Amniotic stem cell (primary cell): ENCODE measurements at places on chromosomes 5 and 9.

GRCh38 chr5:78843436-78843835 lies 141.7 kb downstream of the ARSB start:
- no peak for DNase-seq

DNA sequence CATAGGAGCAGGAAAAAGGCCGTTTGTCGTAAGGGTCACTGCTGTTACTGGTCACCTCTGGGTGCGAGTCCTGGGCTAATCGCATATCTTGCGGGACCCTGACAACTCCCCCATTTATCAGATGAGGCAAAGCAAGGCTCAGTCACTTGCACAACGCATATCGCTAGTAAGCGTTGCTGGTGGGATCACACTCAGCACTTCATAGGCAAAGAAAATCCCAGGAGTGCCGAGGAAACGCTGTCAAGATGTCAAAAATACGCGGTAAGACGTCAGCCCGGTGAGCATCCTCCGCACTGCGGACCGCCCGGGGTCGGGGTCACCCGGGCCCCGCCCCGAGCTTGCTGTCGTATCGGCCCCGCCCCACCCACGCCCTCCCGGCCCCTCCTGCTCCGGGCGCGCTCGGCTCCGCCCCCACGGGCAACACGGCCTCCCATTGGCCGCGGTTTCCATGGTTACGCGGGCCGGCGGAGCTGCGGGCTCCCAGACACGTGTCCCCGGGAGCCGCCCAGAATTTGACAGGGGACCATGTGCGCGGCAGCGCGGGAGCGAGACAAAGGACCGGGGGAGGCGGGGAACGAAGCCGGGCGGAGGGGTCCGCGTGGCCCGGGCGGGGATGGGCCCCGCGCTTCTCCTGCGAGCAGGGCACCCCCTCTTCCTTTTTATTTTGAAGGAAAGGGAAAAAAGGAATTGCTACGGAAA lies 80.2 kb upstream of the IER5L start:
- peak; percentile 87 for DNase-seq

DNA sequence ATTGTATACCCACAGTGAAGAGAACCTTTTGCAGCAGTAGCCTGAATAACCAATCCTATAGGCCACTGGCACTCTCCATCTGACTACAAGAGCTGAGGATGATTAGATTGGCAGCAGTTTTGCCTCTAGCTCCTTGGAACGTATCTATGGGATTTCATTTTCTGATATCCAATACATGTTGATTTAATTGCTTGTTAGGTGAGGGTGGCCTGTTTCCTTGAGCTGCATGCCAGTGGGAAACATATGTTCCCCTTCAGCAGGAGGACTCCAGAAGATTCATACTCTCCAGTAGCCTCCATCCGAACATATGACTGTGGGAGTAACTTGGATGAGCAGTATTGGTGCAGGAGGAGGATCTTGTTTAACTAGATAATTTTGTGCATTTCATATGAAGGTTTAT lies 51.5 kb downstream of the GCNT1 start:
- DNase-seq: no peak

DNA sequence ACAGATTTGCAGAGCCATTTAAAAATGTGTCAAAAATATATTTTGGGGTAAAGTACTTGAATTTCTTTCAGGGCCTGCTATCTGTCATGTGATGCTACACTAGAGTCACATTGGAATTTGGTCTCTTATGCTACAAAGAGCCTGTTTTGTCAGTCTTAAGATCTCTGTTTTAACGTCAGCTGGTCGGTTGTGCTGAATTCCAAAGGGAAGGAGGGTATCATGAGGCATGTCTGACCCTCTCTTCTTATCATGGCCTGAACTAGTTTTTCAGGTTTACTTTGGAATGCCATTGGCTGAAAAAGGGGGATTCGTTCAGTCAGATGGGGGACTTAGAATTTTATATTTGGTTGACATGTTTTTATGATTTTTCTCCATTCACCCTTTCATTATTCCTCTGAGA lies 290.6 kb downstream of the CD180 start:
- no peak for DNase-seq

DNA sequence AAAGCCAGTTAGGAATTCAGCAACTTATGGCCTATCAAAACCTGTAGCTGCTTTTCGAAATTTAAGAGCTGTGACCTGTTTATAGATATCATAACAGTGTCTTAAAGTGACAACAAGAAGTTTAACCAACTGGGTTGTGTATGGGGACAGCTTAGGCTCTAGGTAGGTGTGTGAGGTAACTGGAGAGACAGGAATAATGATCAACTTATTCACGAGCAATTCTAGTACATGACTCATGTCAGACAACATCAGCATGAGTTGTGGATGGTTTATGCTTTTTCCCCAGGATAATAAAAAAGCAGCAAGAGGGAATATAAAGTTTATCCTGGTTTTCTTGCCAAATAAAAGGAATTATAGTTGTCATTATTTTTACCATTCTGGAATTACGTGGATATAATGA lies 88.6 kb downstream of the GDNF start:
- DNase-seq: peak; percentile 2

DNA sequence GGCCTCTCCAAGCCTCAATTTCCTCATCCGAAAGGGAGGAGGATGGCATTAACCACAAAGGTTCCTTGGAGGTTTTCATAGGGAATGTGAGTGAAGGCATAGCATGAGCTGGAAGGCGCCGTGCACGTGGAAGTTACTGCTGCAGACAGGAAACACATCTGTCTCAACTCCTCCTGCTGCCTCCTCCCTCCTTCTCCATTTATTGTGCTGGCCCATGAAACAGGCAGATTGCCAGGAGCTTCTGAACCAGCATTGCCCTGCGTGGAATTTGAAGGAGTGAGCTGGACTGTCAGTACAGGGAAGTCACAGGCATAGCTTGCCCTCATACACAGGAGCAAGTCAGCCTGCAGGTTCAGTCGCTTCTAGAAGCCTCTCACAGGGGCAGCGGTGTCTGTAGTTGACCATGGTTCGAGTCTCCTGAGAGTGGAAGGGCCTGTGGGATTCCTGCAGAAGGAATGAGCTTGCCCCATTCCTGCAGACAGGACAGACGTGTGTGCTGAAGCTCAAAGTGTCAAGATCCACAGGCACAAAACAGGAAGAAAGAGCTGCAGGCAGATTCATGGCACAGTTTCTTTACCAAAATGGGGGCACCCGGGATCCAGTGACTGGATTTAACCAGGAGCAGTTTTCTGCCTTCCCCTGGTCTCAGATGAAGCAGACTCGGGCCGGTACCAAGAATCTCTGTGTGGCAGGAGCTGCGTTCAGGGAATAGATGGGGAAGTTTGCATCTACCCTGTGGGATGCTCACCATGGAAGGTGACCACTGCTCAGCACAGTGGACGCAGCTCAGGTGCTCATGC lies 48.7 kb upstream of the CTSL start:
- DNase-seq: no peak

DNA sequence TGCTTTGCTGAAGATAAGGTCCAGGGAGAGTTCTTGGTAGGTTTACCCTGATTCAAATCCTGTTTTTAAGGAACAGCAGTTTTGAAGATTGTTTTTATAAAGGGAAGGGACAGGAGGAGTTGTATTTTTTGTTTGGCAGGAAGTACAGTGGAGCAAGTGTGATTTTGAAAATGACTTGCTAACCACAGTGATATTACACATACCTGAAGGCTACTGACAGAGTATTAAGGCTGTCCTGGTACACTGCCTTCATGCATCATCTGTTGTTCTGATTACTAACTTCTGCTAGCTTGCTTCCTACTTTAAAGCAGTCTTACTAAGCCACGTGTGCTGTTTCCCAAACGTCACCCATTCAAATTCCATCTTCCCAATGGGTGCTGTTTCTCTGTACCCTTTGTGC lies 559.5 kb upstream of the SGCD start:
- no peak for DNase-seq

- peak; percentile 15 for DNase-seq
Observed at GRCh38 chr5:54049963-54050362, 260.4 kb downstream of the ARL15 start.
